ENCODE measurements at places on chromosomes 2 and 18. TPM values are rescaled to one million over a fixed set of nuclear protein-coding genes. Genes with fewer than 3 reads are reported as not detected.

- no peak for DNase-seq
Measured at GRCh38 chr2:27823135-27823534, 51.6 kb downstream of the MRPL33 start.

GRCh38 chr2:212032536-212033219, 505.9 kb downstream of the ERBB4 start:
- no peak for DNase-seq

SCN1A gene
- total RNA-seq: 0.05 TPM

- peak; percentile 92 for DNase-seq
Measured at GRCh38 chr2:229445501-229446211, 174.6 kb upstream of the PID1 start.

GRCh38 chr2:227368574-227368973, 10.5 kb downstream of the TM4SF20 start:
- DNase-seq: no peak

CENPA gene
- total RNA-seq: 31.9 TPM

GRCh38 chr2:216015722-216016464, 2.5 kb upstream of the MREG start:
- no peak for DNase-seq

TPGS2 gene
- total RNA-seq: 80.0 TPM
